Cardiac muscle cell (in vitro differentiated cells and primary cell): ENCODE measurements at places on chromosomes 16 and 17.

DNA sequence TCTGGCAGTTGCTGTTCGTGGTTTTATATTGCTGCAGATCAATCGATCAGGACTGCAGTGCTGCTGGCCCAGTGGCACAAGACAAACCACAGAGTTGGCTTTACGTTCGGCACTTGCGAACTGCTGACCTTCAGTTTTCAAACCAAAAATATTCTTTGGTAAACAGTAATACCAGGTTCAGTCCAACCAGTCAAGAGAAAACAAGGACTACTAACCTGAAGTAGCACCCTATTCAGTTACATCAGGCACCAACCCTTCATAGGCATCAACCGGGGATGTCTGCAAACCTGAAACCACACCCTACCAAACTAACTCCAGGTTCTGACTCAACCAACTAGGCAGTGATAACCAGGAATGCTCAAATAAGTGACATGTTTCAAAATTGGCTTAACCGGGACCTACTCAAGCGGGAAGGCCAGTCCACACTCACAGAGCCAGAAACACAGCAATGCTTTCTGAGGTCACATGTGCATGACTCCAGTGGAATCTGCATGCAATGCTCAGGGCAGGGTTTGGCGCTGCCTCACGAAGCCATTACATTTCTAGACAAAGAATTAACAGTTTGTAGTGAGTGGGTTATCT, 91.1 kb downstream of the SMG6 start:
- H3K4me1 ChIP-seq, result peaks cover 66% of the 10 kb centered on the region
- peak overlapping the region; percentile 96 for H3K27ac ChIP-seq
- no peak for DNase-seq

DNA sequence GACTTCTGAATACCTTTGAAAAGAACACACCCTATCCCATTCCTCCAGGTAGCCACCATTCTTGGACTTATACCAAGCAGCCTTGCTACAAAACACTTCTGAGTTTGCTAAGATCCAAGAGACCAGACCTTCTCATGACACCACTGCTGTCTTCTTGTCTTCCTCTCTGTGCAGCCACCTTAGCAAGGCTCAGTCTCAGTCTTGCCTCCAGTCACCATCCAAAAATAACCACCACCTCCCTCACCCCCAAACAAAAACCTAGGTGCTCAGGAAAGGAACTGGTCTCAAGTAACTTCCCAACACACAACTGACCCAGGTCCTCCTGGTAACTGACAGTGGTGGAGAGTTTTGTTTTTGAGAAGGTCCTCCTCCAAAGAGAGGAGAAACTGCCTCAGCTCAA, 90.9 kb upstream of the CORO6 start:
- H3K4me1 ChIP-seq, result peaks cover 6% of the 10 kb centered on the region
- H3K36me3 ChIP-seq, result no peaks in the 10 kb centered on the region
- no peak for DNase-seq
- no peak overlapping the region for H3K4me3 ChIP-seq
- H3K27ac ChIP-seq, result no peak overlapping the region

- H3K27me3 ChIP-seq, result no peaks in the 10 kb centered on the region
- H3K4me1 ChIP-seq, result no peaks in the 10 kb centered on the region
- no peaks in the 10 kb centered on the region for H3K36me3 ChIP-seq
Observed at GRCh38 chr17:81832608-81833159, 407 bp downstream of the MCRIP1 start.

DNA sequence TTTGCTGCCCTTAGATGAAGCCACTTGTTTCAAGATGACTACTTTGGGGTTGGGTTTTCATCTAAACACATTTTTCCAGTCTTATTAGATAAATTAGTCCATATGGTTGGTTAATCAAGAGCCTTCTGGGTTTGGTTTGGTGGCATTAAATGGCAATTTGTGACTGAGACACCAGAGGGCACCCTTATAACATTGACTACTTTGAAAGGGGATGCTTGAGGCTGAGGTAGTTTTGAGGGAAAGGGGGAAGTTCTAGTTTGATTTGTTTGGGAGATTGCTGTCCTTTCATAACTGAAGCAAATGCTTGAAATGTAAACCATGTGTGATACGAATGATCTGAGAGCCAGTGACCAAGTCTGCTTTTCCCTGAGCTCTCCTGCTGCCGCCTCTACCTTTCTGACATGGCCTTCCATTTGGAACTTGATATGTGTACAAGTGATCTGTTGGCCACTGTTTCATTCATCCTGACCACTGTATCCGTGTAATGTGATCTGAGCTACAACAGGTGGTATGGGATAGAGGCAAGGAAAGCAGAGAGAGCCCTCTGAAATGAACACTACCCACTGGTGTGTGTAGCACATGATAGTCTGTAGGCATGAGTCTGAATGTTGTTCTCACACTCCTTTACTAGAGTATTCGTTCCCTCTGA, 5.8 kb upstream of the RARA start:
- no peak for DNase-seq
- H3K27ac ChIP-seq, result no peak overlapping the region
- peaks cover 22% of the 10 kb centered on the region for H3K4me1 ChIP-seq

- peak; percentile 18 for DNase-seq
- peaks cover 19% of the 10 kb centered on the region for H3K36me3 ChIP-seq
- no peaks in the 10 kb centered on the region for H3K4me1 ChIP-seq
Observed at GRCh38 chr16:74450236-74450635, 29.0 kb upstream of the CLEC18B start.

- no peaks in the 10 kb centered on the region for H3K4me1 ChIP-seq
- no peaks in the 10 kb centered on the region for H3K27me3 ChIP-seq
- no peak overlapping the region for H3K4me3 ChIP-seq
- H3K36me3 ChIP-seq, result no peaks in the 10 kb centered on the region
- H3K27ac ChIP-seq, result no peak overlapping the region
Observed at GRCh38 chr16:84466692-84467091, 37.8 kb downstream of the MEAK7 start.

GRCh38 chr16:80092681-80093080, 448.1 kb upstream of the DYNLRB2 start:
- no peak overlapping the region for H3K4me3 ChIP-seq
- no peak overlapping the region for H3K27ac ChIP-seq
- no peak for DNase-seq
- no peaks in the 10 kb centered on the region for H3K4me1 ChIP-seq
- H3K27me3 ChIP-seq, result peaks cover 11% of the 10 kb centered on the region

DNA sequence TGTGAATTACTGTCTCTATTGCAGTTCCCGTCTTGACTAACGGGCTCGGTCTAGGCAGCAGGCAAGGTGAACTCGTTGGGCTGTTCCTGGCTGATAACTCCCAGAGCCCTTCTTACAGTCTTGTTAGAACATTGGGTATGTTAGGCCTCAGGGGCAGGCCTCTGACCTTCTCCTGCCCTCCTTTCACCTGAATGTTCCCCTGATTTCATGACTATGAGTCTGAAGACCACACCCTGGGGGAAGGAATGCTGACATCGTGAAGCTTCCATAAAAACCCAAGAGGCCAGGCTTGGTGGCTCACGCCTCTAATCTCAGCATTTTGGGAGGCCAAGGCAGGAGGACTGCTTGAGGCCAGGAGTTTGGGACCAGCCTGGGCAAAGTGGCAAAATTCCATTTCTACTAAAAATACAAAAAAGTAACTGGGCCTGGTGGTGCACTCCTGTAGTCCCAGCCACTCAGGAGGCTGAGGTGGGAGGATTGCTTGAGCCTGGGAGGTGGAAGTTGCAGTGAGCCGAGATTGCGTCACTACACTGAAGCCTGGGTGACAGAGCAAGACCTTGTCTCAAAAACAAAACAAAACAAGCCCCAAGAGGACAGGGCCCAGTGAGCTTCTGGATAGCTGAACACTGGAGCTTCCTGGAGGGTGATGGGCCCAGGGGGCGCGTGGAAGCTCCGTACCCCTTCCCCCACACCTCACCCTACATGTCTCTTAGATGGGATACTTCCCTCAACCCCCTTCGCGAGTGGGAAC, 47.8 kb upstream of the FBXO47 start:
- no peaks in the 10 kb centered on the region for H3K4me1 ChIP-seq
- no peak overlapping the region for H3K4me3 ChIP-seq
- no peak overlapping the region for H3K27ac ChIP-seq
- H3K36me3 ChIP-seq, result no peaks in the 10 kb centered on the region
- DNase-seq, result peak; percentile 45

- H3K27me3 ChIP-seq, result no peaks in the 10 kb centered on the region
- DNase-seq, result no peak
- H3K4me1 ChIP-seq, result no peaks in the 10 kb centered on the region
Observed at GRCh38 chr17:83203073-83203471, 123.7 kb downstream of the METRNL start.

DNA sequence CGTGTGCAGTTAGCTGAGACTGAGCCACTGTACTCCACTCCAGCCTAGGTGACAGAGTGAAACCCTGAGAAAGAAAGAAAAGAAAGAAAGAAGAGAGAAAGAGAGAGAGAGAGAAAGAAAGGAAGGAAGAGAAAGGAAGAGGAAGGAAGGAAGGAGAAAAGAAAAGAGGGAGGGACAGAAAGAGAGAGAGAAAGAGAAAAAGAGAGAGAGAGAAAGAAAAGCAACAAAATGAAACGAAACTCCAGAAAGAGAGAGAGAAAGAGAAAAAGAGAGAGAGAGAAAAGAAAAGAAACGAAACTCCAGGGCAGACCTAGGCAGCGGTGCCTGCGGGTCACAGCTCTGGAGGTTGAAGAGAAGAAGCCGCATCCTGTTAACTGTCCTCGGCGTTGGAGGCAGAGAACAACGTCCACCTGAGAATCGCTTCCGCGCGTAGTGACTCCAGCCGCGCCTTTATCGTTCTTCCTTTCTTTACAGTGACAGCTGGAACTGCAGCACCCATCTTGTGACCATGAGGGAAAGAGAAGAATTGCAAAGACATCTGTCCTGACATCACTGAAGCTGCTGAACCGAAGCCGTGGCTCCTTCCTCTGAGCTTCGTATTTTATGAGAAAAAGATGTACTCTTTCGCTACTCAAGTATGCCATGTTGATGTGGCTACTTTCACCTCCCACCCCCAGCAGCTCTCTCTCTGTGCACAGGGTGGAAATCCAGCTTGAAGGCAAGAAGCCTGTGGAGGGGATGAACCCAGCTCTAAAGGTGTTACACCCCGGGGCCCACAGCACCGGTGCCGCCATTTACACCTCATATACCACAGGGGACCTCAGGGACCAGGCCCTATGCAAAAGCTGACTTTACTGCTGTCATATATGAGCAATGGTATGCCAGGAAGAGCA, 56.9 kb upstream of the DOC2B start:
- DNase-seq, result no peak
- no peaks in the 10 kb centered on the region for H3K36me3 ChIP-seq
- no peaks in the 10 kb centered on the region for H3K4me1 ChIP-seq
- no peak overlapping the region for H3K4me3 ChIP-seq
- no peaks in the 10 kb centered on the region for H3K27me3 ChIP-seq

DNA sequence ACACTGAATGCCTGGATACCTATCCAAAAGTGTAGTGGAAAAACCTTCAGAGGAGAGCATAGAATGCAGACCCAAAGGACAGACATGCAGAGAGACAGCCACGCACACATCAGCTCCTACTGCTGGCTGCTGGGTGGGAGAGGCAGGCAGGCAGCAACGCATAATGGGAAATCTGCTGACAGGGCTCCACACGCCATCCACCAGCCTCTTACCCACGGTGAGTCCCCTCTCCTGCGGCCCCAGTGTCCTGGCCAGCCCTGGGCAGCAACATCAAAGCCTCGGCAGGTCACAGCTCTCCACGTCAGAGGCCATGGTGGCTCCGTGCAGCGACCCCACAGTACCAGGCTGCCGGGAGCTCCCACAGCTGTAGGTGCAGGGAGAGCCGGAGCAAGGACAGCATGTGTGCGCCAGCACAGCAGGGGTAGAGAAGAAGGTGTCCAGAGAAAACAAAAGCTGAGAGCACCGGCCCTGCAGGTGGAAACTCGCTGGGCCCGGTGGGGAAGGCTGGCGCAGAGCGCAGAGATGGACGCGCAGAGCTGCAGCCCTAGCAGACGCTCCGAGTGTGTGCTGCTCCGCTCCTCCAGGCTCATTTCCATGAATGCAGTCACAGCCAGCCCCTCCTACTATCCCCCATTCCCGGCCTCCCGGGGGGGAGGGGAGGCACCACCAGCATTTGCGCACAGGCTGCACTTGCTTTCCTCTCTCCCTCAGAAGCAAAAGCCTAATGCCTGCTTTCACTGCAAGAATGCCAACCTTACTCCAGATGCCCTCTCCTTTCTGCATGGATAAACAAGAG, 58.9 kb downstream of the CYTH1 start:
- H3K4me3 ChIP-seq, result peak overlapping the region; percentile 33
- H3K4me1 ChIP-seq, result peaks cover 32% of the 10 kb centered on the region
- DNase-seq, result peak; percentile 49
- no peaks in the 10 kb centered on the region for H3K36me3 ChIP-seq
- H3K27ac ChIP-seq, result peak overlapping the region; percentile 31

DNA sequence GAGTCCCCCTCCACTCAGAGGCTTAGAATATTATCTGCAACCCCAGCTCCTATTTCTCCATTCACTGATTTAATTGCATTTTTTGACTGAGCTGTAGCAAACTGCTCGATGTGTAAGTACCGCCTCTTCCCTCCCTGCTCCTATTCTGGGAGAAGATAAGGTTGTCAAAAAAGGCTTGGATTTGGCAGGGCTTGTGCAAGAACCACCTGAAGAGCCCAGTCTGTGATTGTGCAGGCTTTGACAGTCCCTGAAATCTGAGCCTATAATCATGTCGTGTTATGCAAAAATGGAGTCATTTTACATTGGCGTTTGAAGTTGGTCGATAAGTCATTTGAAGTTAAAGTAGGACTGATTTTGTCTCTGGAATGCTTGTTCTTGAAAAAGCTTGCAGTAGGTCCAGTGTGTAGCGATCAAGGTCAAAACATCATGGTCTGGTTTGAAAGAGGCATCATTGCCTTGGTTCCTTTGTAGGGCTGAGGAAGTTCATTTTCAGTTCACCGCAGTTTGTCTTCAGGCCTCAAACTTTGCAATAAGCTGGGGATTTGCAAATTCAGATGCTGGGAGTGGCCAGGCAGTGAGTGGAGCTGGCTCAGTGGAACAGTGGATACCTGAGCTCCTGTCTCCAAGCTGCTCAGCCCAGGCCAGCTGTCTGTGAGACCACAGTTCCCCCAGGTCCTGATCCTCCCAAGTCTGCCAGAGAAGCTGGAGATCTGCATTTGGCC, 68.8 kb downstream of the KATNIP start:
- peaks cover 47% of the 10 kb centered on the region for H3K4me1 ChIP-seq
- DNase-seq, result no peak
- no peak overlapping the region for H3K4me3 ChIP-seq
- no peaks in the 10 kb centered on the region for H3K36me3 ChIP-seq
